Smooth muscle cell of trachea (primary cell): ENCODE measurements at places on chromosomes 16 and 17. TPM values are rescaled to one million over a fixed set of nuclear protein-coding genes. Genes with fewer than 3 reads are reported as not detected.

The PDF gene
- total RNA-seq = 13.7 and 18.2 TPM in 2 replicates

The PRAC2 gene
- not detected in 2 replicates for total RNA-seq

The HOXB6 gene
- total RNA-seq = 0.73 and 0.83 TPM in 2 replicates

The MRPL12 gene
- 6.8 and 12.4 TPM in 2 replicates for total RNA-seq

The PSMC3IP gene
- total RNA-seq = 3.1 and 5.5 TPM in 2 replicates

The FADS6 gene
- not detected in 2 replicates for total RNA-seq

The HOXB13 gene
- total RNA-seq = not detected in 2 replicates

The SNRNP25 gene
- 21.3 and 37.1 TPM in 2 replicates for total RNA-seq

The KRTAP9-8 gene
- not detected in 2 replicates for total RNA-seq

The NR1D1 gene
- total RNA-seq = 1.7 and 6.6 TPM in 2 replicates

The C1QBP gene
- 124 and 259 TPM in 2 replicates for total RNA-seq

The SP6 gene
- total RNA-seq = under 0.01 and 0.17 TPM in 2 replicates

The TAC4 gene
- not detected in 2 replicates for total RNA-seq

The SLC35G6 gene
- total RNA-seq = not detected in 2 replicates

The SKAP1 gene
- not detected in 2 replicates for total RNA-seq

The FA2H gene
- not detected in 2 replicates for total RNA-seq

The GPRC5C gene
- total RNA-seq = 2.3 and 4.8 TPM in 2 replicates

The CLEC19A gene
- not detected in 2 replicates for total RNA-seq

The CBX4 gene
- total RNA-seq = 11.9 and 13.6 TPM in 2 replicates

The UNC45B gene
- total RNA-seq = not detected in 2 replicates

The SDR42E2 gene
- not detected in 2 replicates for total RNA-seq

The KRTAP4-9 gene
- not detected in 2 replicates for total RNA-seq

The KRT14 gene
- total RNA-seq = 0.17 and 3.1 TPM in 2 replicates

The GJC1 gene
- 10.4 and 25.9 TPM in 2 replicates for total RNA-seq

The KLHL10 gene
- total RNA-seq = 0.17 and 0.29 TPM in 2 replicates

The RAB11FIP4 gene
- 0.29 and 1.2 TPM in 2 replicates for total RNA-seq

The HS3ST2 gene
- 0.17 TPM in 1 of 2 replicates, not detected in the other for total RNA-seq

The NUPR1 gene
- 14.7 and 20.8 TPM in 2 replicates for total RNA-seq

The C17orf78 gene
- not detected in 2 replicates for total RNA-seq
